ENCODE measurements at places on chromosomes 3 and 15.

GRCh38 chr3:190853464-190853863 is 9.0 kb downstream of the GMNC start:
- no peak for DNase-seq

GRCh38 chr3:98110550-98110908 is 20.0 kb upstream of the OR5H1 start:
- no peak for DNase-seq

DNA sequence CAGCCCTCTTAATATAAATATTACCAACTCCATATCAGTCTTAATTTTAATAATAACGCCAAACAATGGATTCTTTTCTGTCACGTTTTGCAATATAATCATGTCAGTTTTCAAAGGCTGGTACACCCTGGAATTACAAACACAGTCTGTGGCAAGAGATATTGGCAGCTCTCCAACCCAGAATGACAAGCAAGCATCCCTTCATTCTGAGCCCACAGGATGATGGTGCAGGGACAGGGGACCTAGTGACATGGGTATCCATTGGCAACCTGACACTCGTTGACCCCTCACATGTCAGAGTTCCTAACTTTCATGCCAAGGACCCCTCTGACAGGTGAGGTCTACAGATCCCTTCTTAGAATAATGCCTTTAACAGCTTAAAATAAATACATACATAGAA is 154.5 kb upstream of the TSC22D2 start:
- no peak for DNase-seq

DNA sequence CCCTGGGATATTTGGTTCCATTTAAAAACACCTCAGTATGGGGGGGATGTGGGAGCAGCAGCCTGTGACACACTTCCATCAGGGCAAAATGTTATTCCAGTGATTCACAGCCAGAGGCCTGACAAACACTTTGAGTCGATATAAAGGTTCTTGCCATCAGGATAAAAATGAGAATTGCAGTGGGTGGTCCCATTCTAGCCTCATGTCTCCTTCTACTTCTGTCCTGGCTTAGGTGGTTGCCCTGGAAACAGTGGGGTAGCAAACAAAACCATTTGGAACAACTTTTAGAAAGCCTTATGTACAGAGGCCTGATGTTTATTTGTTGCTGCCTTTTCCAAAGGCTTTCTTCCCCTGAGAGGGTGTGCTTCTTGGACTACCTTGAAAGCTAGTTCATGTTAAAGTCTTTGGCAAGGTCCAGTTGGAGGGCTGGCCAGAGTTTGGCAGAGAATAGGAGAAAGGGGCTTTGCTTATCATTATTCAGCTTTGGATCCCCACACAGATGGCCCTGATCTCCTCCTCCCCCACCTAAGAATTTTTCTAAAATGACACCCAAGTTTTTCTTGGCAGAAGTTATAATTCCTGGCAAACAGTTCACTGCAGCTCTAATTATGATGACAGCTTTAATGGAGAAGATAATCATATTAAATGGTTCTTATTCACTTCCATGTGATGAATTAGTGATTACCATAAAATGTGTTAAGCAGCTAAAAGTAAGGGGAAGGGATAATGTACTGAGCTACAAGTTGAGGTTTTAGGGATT is 84.2 kb upstream of the ZNF280D start:
- no peak for DNase-seq

DNA sequence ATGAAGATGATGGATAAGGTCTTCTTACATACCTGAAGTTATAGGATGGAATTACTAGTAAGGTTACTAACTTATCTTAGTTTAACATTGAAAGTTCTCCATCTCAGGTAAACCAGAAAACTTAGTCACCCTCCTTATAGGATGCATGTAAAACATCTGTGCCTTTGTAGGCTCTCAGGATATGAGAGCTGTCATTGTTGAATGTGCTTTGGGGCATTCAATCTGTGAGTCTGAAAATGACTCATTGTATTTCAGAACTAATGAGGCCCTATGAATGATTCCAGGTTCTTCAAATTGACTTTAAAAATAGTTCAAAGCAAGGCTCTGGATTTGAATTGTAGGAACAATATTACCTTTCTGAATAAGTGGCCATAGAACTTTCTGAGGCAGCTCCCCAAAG is 237.7 kb upstream of the AZI2 start:
- DNase-seq: no peak

DNA sequence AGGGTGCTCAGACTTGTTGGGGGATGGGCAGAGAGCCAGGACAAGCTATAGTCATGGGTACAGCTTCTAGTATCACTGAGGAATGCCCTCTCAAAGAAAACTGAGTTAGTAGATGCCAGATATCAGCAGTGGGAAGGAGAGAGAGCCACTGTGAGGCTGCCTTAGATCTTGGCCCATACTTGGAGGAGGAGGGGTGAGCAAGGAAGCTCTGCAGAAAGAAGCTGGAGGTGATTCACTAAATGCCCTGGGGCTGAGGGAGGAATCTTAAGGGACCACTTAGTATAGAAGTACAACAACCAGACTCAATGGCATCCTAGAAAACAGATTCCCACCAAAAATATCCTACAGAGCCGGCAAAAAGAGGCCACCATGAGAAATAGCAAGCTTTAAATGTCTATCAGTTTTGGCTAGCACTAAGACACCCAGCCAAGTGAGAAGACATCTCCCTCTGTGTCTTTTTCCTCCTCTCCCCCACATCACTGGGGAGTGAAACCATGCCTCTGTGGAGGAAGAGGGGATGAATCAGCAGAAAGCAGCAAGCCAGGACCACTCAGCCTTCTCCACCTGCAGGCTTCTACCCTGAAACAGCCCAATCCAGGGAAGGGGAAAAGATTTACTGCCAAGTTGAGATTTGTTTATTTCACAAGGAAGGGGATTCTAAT is 282.5 kb upstream of the STT3B start:
- no peak for DNase-seq

- no peak for DNase-seq
These were observed 234.9 kb upstream of the TPM1 start for GRCh38 chr15:62807539-62808130.

DNA sequence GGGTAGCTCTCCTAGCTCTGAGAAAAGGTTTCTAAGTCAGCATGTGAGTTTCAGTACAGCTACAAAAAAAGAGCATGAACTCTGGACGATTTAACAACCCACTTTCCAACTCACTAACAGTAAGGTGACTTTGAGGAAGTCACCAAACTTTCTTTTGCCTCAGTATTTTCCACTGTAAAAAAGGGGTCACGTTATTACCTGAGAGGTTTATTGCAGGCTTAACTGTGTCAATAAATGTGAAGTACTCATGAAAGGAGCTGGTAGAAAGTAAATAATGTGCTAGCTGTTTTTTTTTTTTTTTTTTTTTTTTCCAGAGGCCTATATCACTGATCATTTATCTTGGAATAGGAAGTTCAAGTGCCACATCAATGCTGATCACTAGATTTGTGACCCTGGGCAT is 89.3 kb downstream of the PLSCR2 start:
- DNase-seq: no peak

GRCh38 chr3:140760324-140761075 is 82.6 kb downstream of the TRIM42 start:
- no peak for DNase-seq

DNA sequence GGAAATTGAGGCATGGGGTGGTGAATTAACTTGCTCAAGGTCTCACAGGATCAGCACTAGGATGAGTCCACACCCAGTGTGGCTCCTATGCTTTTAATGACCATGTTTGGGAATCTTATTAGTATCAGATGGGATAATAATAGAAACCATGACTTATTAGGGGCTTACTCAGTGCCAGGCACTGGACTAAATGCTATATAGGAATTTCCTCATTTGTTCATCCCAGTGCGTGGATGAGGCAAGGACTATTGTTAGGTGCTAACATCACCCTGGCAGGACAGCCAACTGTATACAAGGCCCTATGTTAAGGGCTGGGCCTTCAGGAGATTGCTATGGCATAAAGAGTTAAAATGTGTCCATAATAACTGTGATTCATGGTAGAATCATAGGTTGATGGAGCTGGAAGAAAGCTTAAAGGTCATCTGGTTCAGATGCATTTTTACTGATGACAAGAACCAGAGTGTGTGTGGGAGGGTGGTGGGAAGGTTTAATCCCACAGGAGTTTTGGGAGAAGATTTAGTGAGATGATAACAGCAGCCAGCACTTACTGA is 4.7 kb upstream of the FEM1B start:
- DNase-seq: no peak

- DNase-seq: no peak
These were observed 472.4 kb upstream of the UBE2E2 start for GRCh38 chr3:22730701-22731100.

GRCh38 chr15:69090197-69090948 is 70.1 kb upstream of the GLCE start:
- DNase-seq: no peak

DNA sequence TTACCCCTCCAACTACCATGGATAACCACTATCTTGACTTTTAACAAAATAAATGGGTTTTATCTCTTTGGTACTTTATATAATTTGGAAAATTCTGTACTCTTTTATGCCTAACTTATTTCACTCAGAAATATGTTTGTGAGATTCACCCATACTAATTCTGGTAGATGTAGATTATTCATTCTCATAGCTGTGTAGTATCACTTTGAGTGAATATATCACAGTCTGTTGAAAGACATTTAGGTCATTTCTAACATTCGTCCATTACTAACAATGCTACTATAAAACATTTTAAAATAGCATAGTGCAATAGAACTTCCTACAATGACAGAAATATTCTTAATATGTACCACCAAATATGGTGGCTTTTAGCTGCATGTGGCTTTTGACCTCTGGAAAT is 542.4 kb downstream of the RBMS3 start:
- no peak for DNase-seq

GRCh38 chr3:185995352-185995751 is 57.5 kb upstream of the TRA2B start:
- no peak for DNase-seq

DNA sequence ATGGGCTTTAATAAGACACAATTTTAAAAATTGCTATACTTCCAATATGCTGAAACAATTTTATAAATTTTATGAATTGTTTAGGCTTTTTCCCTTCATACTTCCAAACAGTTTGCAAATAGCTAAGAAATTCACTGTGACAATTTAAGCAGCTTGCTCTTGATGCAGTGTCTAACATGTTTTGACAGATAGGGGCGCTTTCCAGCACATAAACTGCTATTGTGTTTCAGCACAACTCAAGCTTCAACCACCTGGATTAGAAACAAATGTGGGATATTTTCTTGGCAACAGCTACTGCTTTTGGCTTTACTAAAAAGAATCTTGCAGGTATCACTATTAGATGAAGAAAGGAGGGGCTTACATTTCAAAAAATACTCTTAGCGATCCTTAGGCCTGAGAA is 565.8 kb upstream of the DPPA4 start:
- no peak for DNase-seq

DNA sequence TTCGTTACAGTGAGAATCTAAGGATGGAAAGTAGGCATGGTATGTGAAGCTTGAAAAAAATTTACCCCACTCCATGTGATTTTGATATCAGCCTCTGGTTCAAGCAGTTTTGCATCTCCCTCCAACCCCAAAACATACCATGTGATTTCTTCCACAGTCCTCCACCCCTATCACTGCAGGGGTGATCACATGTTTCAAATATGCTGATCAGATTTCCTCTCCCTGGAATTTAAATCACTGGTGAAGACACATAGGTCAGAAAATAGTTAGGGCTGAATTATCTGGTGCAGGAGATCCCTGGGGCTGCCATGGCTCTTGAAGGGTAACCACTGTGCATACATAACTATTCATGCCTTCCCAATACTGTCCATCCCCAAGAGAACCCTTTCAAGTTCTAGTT is 119.7 kb upstream of the THRB start:
- DNase-seq: no peak

DNA sequence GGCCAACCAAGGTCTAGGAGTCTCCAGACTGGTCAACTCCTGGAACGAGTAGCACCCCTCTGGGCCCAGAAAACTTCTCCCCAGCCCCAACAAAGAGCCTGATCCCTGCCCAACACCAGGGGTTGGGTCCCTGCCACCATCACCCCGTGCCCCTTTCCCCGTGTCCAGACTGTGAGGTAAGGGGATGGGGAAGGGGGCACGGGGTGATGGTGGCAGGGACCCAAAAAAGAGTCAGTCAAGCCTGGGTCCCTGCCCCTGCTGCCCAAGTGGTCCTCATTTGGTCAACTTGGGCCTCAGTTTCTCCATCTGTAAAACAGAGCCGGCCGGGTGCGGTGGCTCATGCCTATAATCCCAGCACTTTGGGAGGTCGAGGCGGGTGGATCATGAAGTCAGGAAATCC is 1.1 kb upstream of the NBEAL2 start:
- DNase-seq: no peak

DNA sequence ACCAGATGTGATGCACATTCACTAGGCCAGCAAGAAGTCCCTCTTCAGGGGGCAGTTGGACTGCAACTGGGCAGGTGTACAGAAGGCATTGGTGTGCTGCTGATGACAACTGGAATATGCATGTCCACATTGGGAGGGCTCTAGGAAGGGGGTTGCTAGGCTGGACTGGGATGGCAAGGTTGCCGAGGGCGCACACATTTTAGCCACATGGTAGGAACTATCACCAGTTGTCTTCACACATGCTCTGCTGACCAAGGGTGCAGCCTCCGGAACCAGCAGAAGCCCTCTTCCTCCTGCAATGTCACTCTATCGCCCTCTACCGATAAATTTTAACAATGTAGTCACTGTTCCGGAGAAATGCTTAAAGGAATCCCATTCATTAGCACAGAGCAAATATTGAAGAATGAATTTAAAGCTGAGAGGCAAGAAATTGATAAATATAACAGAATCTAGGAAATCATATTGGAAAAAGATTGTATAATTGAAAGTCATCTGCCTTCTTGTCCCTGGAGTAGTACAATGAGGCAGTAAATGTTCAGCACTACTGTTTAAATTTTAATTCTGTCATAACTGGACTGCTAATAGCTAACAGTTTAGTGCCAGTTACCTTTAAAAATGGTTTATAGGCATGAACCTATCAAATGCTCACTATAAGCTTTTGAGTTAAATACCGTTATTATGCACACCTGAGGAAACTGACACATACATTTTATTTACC is 22.6 kb upstream of the LYSMD4 start:
- peak; percentile 75 for DNase-seq

DNA sequence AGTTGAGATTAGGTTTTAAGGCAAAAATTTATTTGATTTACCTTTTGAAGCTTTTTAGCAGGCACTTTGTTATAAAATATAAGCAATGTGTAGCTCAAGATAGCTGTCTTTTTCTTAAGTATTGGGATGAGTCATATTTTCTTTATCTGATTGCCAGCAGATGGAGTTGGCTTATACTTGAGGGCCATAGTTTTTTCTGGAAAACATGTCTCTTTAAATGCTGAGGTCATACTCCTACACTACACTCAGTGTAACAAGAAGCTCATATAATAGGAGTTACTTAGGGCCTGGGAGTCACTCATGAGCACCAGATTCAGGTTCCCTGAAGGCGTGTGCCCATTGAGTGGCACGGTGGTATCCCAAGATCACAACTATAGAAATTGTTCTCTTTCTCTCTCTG is 579.8 kb downstream of the EDEM1 start:
- no peak for DNase-seq

DNA sequence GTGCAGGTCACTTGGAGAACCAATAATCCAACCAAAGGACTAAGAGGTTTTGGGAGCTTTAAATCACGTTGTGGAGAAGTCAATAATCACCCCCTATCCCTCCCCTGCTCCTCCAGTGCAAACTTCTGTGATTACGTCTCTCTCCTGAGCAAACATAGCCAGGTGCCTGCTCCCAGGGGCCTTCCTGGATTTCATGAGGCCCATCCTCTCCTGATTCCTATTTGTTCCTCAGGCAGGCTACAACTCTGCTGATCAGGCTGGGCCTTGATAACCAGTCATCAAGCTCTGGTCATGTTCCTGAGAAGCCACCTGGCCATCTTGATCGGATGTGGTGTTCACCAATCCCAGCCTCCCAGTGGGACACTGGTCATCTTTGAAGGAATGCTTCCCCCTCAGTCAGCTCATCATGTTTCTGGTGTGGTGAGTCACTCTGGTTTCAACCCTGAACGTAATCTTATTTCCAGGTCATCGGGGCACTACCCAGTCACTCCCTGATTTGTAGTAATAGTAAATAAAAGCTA is 2.9 kb upstream of the ZNF710 start:
- DNase-seq: no peak
